ENCODE measurements at places on chromosomes 1 and 21.
A peak's percentile ranks its signal among the peaks of the same experiment; 100 is the strongest.

DNA sequence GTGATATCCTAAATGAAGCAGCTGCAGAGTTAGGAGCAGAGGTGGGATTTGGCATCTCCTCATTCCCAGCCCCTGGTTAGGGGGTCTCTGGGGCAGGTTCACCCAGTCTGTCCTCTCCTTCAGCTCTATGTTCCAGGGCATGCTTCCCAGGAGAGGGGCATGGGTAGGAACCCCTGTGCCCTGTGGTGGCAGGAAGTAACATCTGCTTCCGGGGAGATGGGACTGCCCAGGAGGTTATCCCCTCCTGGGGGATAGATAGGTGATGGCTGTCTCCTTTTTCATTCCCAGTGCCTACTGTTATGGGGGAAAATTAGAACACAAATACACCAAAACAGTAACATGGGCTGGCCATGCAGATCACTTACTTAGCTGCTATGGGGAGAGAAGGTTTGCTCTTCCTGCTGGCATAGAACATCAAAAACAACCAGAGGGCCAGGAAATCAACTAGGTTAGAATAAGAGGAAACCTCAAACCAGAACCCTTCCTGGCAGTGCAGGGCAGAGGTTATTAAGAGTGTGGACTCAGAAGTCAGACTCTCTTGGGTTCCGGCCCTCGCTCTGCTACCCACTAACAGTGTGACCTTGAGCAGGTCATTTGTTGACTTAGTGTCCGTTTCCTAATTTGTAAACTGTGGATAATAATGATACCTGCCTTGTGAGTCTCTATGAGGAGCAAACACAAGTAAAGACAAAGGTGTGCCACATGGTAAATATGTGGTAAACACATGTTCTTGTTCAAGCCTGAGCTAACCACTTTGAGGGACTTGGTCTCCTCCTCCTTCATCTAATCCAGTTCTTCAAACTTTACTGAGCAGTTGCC lies 157.8 kb upstream of the JUN start:
- DNase-seq = no peak

- peak; percentile 3 for DNase-seq
Observed at GRCh38 chr1:217090060-217090911, 367.1 kb upstream of the ESRRG start.

GRCh38 chr1:247337961-247338360 lies 6.3 kb upstream of the ZNF496 start:
- DNase-seq = no peak

DNA sequence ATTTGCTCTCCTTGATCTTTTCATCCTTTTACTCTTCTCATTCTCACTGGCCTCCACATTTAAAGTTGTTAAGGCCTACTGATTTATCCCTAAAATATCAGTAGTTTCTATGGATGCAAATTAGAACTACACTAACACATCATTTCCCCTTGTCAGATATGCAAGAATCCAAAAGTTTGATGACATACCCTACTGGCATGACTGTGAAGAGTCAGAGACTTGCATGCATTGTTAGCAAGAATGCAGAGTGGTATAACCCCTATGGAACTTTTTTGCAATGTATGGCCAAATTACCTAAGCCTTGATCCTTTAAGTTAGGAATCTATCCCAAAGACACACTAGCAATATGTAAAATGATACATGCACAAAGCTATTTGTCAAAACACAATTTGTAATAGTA lies 23.6 kb upstream of the HIVEP3 start:
- no peak for DNase-seq

DNA sequence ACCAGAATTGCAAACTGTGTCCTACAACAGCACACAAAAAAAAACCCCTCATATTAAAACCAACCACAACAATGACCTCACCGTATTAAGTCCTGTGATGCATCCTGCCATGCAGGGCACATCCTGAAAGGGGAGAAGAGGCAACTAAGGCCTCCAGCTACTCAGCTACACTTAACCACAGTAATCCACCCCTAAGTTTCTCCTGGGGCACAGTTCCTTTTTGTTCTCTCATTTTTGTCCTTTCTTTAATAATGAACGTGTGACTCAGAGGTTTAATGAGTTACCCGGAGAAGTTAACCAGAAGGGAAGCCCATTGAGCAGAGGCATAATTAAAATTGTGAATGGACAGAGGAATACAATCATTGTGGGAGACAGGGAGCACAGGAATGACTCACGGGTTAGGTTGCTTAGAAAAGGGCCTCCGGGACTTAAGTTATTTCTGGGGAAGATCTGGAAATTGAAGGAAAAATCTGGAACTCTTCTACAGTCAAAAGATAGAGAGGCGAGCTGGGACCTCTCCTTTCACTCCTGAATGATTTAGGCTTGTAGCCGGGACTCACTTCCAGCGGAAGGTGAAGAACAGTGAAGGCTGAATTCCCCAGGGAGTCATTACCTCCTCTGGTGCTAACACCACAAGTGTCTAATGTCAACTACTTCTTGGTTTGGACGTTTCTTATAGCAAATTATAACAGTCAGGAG lies 36.9 kb upstream of the HIVEP3 start:
- DNase-seq = no peak

- no peak for DNase-seq
Observed at GRCh38 chr1:67791261-67791660, 42.0 kb downstream of the GNG12 start.

DNA sequence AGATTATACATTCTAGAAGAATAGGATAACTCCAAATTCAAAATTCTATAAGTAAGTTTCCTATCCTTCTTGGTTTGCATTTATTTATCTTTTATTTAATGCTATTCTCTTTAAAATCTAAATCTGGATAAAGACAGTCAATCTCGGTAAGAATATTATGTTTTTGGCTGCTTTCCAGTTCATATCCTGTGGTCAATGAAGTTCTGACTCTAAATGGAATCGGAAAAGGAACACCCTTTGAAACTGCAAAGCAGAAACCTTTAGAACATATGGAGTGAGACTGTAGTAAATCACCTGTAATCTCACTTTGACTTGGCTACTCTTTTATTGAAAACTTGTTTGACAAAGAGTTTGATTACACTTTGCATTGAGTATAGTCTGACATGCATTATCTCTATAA lies 85.2 kb downstream of the KIFAP3 start:
- DNase-seq = no peak

GRCh38 chr1:52767596-52768280 lies 41.5 kb downstream of the ZYG11B start:
- no peak for DNase-seq

DNA sequence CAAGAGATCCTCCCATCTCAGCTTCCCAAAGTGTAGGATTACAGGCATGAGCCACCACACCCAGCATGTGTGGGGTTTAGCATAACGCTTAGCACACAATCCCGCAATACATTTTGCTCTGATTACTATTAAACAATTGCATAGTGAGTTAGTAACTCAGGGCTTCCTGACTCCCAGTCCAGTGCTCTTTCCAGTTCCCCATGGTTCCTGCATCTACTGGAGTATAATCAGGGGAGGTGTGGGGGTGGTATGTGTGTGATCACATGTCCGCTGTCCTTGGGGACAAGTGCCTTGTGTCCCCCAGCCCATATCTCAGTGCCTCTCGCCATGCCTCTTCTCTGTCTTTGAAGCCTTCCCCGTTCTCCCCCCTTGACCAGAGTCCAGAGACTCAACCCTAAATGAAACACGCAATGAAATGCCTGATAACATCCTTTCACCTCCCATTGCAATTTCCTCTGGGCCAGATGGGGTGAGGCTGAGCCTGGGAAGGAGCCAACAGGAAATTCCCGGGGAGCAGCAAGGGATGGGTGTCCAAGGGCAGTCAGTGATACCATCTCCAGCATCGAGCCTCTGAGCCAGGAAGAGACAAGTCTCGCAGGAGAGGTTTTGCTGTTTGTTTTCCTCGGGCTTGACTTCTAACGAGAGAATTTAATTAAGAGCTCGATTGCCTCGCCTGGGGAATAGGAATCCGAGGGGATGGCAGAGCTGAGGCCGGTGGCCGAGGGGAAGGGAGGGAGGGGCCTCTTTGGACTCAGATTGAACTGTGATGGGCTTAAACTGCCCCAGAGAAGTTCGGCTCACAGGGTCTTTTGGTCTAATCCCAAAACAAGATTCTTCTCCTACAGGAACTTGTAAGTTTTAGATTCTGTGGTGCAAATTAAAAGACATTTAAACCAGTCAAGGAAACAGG lies 7.7 kb upstream of the HTR1D start:
- DNase-seq = no peak

DNA sequence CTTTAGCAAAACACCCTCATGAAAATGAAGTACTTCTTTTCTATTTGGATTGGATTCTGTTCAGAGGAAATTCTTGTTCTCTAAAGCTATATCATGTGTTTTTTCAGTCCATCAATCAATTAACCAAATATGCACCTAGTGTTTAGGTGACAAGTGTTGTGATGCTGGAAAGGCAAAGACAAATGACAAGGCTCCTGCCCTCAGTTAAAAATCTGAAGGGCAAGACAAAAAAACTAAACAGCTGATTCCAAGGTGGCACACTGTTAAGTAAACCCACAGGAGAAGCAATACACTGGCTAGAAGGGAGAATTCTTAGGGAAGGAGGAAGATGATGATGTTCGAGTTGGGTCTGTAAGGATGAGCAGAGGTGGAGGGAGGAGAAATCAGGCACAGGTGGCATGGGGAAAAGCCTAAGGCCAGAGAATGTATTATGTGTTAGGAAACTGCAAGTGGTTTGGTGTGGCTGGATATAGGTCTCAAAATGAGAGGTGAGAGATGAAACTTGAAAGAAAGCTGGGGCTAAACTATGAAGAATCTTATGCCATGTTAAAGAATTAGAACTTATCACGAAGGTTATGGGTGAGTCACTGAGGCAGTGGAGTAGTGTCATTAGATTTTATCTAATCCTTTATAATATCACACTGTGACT lies 51.8 kb upstream of the GFI1 start:
- no peak for DNase-seq

- peak; percentile 1 for DNase-seq
Observed at GRCh38 chr1:207750631-207751305, 1.1 kb upstream of the CD46 start.

GRCh38 chr1:194629011-194629410 lies 1442.6 kb upstream of the B3GALT2 start:
- no peak for DNase-seq

- DNase-seq = peak; percentile 88
Observed at GRCh38 chr1:201660931-201661822, 122.2 kb downstream of the NAV1 start.

- DNase-seq = no peak
Observed at GRCh38 chr1:157240495-157241184, 102.4 kb upstream of the ETV3 start.

GRCh38 chr1:93616996-93617669 lies 64.5 kb downstream of the BCAR3 start:
- peak; percentile 19 for DNase-seq

GRCh38 chr1:25486602-25487001 lies 55.9 kb downstream of the MACO1 start:
- DNase-seq = no peak

DNA sequence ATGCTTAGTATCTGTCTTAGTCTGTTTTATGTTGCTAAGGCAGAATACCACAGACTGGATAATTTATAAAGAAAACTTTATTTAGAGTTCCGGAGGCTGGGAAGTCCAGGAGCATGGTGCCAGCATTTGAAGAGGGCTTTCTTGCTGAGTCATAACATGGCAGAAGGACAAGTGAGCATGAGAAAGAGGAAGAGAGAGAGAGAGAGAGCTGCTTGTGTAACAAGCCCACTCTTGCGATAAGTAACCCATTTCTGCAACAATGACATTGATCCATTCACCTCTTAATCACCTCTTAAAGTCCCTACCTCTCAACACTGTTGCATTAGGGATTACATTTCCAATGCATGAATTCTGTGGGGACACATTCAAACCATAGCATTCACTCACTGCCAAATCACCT lies 11.7 kb upstream of the MYOCOS start:
- no peak for DNase-seq

DNA sequence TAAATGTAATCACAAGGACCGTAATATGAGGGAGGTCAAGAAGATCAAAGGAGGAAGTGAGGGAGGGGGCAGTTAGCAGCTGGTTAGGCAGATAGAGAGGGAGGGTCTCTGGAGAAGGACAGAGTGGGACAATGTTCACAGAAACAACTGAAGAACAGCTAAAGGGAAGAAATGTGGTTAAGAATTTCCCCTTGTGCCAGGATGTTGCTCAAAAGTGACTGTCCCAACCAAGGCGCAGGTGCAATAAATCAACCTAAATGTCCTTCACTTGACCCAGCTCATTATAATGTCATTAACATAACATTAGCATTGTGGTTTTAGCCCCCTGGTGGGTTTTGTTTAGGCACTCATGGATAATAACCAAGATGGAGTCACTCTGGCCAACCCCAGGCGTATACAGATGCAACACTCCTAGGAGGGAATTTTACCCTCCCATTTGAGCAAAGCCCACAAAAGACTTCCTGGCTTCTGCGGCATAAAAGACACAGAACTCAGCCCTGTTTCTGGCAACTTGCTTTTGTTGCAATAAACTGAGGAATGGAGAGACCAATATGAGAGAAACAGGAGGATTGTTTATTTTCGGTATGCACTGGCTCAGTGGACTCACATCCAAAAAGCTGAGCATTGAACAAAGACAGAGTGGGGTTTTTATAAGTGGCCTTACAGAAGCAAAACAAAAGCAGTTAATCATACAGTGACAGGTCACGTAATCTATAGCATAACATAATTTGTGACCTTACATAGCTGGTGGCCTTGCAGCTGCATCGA lies 7.3 kb upstream of the CA6 start:
- DNase-seq = no peak

GRCh38 chr1:229024528-229025130 lies 246.3 kb upstream of the RAB4A start:
- no peak for DNase-seq

- DNase-seq = no peak
Observed at GRCh38 chr1:157487096-157487495, 65.2 kb downstream of the FCRL5 start.

GRCh38 chr1:114521396-114522263 lies 10.6 kb upstream of the TRIM33 start:
- DNase-seq = no peak

DNA sequence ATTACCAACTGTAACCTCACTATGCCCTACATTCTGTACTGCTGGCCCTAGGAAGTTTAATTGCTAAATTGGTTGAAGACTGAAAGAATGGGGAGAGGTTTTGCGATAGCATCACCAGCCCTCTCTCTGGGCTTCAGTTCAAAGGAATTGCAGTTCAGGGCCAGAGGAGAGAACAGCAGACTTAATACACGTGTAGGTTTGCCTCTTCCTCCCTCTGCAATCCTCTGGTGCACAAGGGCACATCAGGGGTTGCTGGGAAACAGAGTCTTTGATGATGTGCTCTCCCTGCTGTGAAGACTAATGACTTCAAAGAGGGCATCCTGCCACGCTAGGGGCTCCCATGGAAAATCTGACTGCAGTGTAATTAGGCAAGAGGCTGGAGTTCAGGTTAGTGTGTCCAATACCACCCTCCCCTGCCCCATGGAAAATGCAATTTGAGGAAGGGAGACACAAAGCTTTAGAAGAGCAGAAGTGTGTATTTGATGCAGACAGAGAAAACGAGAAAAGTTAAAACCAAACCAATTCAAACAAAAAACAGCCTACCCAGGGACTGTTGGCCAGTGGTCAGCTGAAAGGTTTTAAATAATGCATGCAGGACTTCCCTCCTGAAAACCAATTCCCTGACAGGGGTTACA lies 167.9 kb downstream of the ASTN1 start:
- DNase-seq = no peak

GRCh38 chr1:10867138-10867721 lies 70.8 kb upstream of the CASZ1 start:
- peak; percentile 21 for DNase-seq
